ENCODE measurements at places on chromosomes 5 and 9. TPM values are rescaled to one million over a fixed set of nuclear protein-coding genes. Genes with fewer than 3 reads are reported as not detected.

Gene CDC26
- total RNA-seq: 29.5 TPM

Gene IRX4
- not detected for total RNA-seq

Gene MYMK
- total RNA-seq: not detected

Gene IL5
- not detected for total RNA-seq

Gene CFAP157
- total RNA-seq: 0.29 TPM

Gene EGR1
- total RNA-seq: 85.6 TPM

Gene EQTN
- total RNA-seq: not detected

Gene C5orf34
- total RNA-seq: 2.6 TPM

Gene SLC27A4
- total RNA-seq: 21.4 TPM

Gene PCDHB11
- 2.0 TPM for total RNA-seq

Gene PRRC1
- total RNA-seq: 50.8 TPM

Gene INSYN2B
- 0.17 TPM for total RNA-seq

Gene LHX6
- total RNA-seq: 16.9 TPM

Gene PPP2CA
- 108 TPM for total RNA-seq
